ENCODE measurements at places on chromosomes 16 and 17.

DNA sequence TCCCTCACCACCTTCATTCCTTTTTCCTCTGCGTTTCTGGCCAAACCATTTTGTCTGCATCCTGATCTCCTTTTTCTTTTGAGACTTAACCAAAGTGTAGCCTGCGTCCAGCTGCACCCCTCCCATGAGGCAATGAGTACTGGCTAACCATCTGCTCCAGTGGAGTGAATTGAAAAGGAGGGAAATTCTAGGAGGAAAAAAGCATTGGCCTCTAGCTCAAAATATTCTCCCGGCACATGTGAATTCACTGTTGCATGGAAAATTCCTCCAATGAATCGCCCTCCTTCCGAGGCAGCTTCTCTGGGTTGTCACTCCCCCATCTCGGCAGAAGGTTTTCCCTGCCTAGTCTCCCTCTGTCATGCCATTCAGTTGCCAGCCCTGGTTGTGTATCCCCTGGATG, 5.6 kb downstream of the RAP1GAP2 start:
- DNase-seq, result no peak

GRCh38 chr17:42520540-42520951, 15.5 kb upstream of the NAGLU start:
- peak; percentile 72 for DNase-seq

- DNase-seq, result no peak
Observed at GRCh38 chr17:72456075-72456474, 335.3 kb downstream of the SOX9 start.

- no peak for DNase-seq
Observed at GRCh38 chr17:45374501-45374900, 57.7 kb upstream of the MAP3K14 start.

- no peak for DNase-seq
Observed at GRCh38 chr17:81030741-81031565, 4.0 kb upstream of the BAIAP2 start.

DNA sequence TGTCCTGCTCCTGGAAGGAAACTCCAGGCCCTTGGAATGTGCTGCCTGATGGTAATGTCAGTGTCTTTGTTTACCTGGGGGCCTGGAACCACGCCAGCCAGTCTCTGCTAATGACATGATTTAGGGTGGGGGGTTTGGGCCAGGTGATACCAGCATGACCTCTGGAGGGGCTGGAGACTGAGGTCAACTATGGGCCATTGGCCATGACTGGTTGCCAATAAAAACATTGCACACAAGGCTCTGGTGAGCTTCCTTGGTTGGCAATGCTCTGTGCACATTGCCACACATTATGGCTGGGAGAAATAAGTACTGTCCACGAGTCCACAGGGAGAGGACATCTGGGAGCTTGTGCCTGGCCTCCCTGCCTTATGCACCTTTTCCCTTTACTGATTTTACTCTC, 52.5 kb downstream of the LITAF start:
- no peak for DNase-seq

DNA sequence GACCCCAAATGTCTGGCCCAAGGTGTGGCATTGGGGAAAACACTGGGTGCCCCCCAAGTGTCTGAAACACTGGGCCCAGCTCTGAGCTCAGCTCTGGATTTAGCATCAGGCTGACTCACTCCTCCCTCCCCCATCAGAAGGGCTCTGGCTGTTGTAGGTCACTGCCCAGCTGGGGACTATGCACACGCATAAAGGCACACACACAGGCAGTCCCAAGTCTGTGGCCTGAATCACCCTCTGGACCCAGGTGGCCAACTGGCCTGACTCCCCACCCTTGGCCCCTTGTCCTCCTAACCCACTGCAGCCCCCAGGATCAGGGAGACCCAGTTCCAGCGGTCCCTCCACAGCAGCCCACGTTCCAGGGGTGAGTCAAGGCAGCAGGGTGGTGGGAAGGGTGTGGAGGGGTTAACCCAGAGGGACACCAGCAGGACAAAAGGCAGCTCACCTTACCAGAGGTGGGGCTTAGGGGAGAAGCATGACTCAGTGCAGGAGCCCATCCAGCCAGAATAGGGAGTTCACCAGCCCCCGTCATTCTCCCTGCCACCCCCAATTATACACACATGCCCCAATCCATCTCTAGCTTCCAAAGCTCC, 47.0 kb downstream of the MYO18A start:
- DNase-seq, result peak; percentile 42

- no peak for DNase-seq
Observed at GRCh38 chr16:88349903-88350900, 32.6 kb upstream of the ZNF469 start.

DNA sequence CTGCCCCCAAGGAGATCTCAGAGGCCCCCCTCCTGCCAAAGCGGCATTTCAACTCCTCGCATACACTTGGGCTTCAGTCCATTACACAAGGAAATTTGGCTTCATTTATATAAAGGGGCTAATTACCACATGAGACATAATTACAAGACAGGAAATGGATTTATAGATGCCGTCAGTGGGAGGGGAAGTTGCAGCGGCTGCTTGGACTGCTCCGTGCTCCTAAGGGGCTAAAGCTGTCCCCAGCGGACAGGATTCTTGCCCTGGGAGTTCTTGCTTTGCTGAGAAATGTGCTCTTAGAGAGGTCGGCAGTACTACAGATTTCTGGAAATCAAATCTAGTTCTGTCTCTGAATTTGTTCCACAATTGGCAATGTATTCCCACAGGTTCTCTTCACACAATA, 57.2 kb upstream of the NLK start:
- peak; percentile 66 for DNase-seq

DNA sequence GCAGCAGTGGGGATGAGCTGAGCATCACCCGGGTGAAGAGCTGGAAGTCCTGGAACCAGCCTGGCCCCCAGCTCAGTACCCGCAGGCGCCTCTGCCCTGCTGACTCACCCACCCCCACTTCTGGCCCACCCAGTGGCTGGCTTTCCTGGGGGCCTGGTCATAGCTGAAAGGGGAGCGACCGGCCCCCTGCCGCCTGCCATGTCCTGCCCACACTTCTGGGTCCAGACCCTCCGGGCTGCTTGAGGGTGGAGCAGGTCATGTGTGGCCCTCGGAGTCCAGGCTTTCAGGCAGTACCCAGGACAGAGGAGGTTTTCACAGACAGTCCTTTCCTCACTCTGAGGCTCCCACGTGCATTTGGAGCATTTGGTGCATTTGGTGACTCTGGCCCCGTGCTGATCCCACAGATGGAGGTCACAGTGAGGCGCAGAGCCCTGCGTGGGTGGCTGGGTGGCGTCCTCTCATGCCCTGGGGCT, 7.1 kb upstream of the PIEZO1 start:
- DNase-seq, result peak; percentile 81

DNA sequence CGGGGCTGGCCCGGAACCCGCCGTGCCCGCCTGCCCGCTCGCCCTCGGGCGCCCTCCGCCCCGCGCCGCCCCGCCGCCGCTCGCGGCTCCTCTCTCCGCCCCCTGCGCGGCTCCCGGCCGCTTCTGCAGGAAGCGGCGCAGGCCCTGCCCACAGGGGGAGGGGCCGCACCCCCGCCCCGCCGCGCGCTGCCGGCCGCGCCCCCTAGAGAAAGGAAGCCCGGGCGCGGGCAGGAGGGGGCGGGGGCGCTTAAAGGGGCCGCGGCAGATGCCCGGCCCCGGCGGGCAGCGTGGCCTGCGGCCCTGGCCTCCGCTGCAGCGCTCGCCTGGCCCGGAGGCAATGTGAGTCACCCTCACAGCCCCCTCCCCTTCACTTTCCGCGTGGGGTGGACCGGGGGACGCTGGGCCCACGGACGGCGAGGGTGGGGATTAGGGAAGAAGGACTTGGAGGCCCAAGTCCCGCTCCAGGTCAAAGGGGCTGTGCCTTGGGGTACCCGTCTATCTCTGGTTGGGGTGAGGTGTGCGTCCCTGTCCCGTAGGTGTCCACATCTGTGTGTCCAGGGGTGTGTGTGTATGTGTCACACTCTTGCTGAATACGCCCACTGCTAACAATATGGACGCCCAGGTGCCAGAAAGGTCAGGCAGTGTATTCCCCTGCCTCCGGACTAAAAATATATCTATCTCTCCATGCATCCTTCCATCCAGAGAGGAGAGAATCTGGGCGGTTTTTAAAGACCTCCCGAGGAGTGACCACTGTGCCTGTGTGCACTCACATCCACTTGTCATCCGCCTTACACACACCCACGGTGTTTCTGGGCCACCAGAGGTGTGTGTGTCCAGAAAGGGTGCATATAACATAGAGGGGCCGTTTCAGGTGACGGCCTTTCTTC, at the start of gene GIT1:
Gene GIT1 (minus strand): TSS at position 125 of the 887 bp plus-strand sequence. CDS start 270 bp downstream, outside the sequence.
- peak; percentile 95 for DNase-seq

- DNase-seq, result peak; percentile 73
Observed at GRCh38 chr17:31008374-31009041, 37.7 kb downstream of the RNF135 start.

DNA sequence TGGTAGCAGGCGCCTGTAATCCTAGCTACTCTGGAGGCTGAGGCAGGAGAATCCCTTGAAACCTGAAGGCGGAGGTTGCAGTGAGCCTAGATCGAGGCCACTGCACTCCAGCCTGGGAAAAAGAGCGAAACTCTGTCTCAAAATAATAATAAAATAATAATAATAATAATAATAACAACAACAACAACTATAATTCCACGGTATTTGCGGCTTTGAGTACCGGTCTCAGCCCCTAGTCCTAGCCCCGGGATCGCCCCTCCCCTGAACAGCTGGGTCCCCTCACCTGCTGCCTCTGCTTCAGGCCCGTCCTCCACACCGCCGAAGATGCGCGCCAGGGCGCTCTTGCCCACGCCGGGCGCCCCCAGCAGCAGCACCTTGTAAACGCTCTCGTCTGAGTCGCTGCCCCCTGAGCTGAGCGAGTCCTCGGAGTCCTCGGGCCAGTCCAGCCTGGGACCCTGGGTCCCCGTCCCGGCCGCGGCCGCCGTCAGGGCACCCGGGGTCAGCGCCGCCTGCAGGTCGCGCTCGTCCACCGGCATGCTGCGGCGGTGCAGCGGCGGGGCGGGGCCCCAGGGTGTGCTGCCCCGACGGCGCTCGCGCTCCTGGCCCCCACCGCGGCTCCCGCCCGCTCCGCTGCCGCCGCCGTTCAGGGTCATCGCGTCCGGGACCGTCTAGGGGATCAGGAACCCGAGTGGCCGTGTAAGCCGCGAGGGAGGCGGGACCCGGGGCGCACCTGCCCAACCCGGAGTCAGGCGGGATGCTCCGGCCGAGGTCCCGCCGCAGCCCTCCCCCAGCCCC, 611 bp downstream of the RRAD start:
- peak; percentile 54 for DNase-seq

- no peak for DNase-seq
Observed at GRCh38 chr17:34357398-34357797, 1.1 kb downstream of the CCL13 start.

DNA sequence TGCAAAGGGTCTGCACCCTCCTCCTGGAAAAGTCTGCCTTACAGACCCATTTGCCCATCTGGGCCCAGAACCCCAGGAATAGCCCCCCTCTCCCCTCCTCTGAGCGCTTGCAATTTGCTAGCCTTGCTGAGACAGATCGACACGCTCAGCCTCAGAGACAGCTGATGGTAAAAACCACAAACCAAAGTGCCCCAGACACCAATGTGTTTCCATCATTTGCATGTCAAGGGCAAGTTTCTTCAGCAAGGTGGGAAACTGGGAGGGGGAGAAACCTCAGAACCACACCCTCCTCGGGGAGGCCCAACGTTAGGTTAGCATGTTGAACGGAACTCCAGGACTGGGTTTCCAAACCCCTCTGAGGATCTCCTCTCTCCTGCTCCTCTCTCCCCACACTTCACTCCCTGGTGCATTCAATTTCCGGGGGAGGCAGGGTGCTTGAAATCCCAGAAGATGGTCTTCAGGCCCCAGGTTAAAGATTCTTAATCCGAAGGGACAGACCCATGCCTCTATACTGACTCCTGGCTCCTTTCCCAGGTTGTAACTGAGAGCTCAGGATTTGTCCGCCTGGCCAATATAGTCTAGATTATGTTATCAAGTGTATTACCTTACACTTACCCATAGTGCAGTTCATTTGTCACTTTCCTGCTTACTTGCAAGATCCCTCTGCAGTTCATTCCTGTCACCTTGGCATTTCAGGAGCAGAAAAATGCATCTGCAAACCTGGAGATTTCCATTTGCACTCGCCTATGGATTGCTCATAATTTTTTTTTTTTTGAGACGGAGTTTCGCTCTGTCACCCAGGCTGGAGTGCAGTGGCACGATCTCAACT, 1.3 kb upstream of the CUEDC1 start:
- peak; percentile 64 for DNase-seq

- DNase-seq, result peak; percentile 92
Observed at GRCh38 chr17:47889734-47890529, 6.1 kb upstream of the SP2 start.

- DNase-seq, result no peak
Observed at GRCh38 chr17:33934696-33935095, 320.4 kb upstream of the CCL2 start.

- no peak for DNase-seq
Observed at GRCh38 chr16:9773289-9773688, 408.9 kb downstream of the GRIN2A start.

DNA sequence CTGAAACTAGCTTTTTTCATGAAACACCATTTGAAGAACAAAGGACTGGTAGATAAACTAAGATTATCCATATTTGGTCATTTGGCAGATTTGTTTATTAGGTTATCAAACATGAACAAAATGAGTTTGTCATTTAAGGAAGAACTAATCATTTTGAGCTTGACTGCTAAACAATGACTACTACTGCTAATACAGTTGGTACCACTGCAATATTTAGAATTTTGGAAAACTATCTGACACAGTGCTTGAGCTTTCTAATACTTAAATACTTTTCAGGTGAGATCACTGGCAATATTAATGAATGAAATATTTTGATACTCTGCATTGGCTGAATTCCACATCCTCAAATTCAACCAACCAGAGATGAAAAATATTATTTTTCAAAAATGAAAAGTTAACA, 47.2 kb downstream of the MED13 start:
- no peak for DNase-seq

- DNase-seq, result no peak
Observed at GRCh38 chr17:10046786-10047785, 142.0 kb upstream of the RCVRN start.

All from hematopoietic multipotent progenitor cell treated with erythropoietin and hydrocortisone succinate and interleukin-3 and kit ligand, for 4 days (in vitro differentiated cells).